ENCODE measurements at places on chromosomes 2 and 18.

- DNase-seq: no peak
These were observed 46.1 kb upstream of the UBE2F start for GRCh38 chr2:237920673-237921072.

- no peak for DNase-seq
These were observed 29.2 kb downstream of the ZNF516 start for GRCh38 chr18:76465630-76466409.

- DNase-seq: no peak
These were observed 51.0 kb upstream of the PCBP1 start for GRCh38 chr2:70036290-70036689.

DNA sequence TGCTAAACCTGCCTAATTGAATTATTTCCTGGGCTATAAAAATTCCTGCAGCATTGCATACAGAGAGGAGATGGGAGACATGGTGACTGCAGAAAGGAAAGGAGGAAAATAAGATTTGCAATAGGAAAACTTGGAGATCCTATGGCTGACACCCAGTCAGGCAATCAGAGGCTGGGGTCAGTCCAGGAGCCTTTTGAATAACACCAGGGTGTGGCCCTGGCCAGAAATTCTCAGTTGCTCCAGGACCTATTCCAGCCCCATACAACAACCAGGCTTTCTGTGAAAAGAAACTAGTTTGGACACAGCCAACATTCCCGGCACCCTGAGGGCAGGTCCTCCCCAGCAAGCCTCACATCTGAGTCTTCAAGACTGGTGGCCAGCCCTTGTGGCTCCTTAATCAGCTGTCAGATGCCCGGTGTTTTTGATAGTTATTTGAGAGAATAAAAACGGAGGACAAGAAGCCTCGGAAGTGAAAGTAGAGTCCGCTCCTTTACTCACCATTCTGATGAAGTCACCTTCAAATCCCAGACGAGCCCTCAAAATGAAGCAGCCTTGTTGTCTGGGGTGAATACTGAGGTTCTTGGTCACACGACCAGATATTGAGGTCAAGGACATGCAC lies 31.1 kb upstream of the GMCL1 start:
- peak; percentile 63 for DNase-seq

- DNase-seq: no peak
These were observed 227.7 kb upstream of the BOD1L2 start for GRCh38 chr18:56919190-56919589.

- no peak for DNase-seq
These were observed 342.2 kb downstream of the CMPK2 start for GRCh38 chr2:6523476-6523875.

GRCh38 chr18:48963586-48964470 lies 13.1 kb upstream of the SMAD7 start:
- no peak for DNase-seq

GRCh38 chr2:8211384-8211783 lies 470.5 kb upstream of the ID2 start:
- DNase-seq: no peak

- DNase-seq: no peak
These were observed 18.9 kb downstream of the SNORC start for GRCh38 chr2:232888839-232889529.

GRCh38 chr2:9527995-9528787 lies 27.4 kb downstream of the ADAM17 start:
- DNase-seq: no peak

DNA sequence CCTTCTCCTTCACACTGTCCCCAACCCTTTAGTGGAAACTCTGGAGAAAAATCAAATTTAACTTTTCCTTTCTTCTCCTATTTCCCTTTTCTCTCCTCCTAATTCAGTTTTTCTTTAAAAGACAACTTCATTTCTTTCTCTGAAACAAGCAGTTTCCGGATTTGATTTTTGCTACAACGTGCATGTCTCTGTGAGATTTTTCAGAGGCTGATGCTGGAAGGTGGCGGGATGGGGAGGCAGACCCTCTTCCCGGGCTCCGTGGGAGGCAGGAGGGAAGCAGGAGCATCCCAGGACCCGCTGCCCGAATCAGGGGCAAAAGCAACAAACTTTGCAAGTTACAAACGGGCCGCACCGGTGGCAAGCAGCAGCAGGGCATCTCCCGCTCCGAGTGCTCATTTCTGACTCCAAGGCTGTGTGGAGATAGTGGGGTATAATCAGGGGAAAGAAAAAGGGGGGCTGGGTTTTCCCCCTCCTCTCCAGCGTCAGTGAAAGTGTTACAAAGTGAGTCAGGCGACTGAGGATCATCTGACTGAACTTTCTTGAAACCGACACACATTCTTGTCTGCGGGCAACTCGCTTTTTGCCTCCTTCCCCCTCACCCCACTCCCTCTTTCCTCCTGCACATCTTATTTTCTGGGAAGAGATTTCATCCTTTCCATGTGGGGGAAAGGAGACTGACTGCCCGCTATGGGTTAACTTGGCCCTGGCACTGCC lies 6.4 kb downstream of the ZEB2 start:
- DNase-seq: no peak

DNA sequence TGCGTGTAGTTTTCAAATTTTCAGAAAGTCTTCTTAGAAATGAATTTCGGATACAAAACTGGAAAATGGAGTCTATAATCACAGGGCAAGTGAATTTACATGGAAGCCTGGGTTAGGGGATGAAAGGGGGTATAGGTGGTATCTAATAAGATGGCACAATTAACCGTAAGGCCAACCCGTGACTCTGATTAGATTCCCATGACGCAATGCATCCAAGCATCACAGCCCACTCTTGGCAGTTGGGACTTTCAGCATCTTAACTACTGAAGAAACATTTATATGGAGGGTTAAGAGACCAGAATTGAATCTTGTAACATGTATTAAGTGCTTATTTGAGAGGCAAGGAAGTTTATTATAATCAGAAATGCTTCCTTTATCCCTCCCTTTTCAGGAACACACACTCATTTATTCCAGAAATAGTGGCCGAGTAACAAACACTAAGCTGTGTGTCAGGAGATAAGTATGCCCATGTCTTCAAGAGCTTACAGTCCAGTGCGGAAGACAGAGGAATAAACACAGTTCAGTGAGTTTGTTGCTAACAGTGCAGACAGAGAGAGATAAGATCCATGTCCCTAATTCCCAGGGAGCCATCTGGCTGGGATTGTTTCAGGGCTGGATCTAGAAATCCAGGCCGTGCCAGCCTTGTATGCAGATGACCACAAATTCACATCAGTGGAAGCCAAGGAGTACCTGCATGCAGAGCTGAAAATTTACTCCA lies 151.2 kb downstream of the ANTXR1 start:
- DNase-seq: no peak

DNA sequence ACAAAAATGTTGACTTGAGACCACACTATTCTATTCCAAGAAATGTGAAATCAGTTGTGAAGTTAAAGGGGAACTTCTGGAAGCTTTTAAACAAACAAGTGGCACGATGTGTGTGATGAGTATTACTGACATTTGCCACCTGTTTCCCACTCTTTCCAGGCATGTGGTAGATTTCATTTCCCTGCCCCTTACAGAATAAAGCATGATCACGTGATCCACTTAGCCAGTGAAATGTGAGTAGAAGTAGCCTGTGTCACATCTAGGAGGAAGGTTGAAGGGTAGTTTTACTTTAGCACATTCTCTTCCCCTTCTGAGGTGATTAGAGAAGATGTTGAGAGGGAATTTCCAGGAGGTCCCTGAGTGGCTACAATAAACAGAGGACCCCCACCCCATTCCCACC lies 3.8 kb downstream of the COL4A4 start:
- DNase-seq: no peak

- no peak for DNase-seq
These were observed 20.3 kb downstream of the TGOLN2 start for GRCh38 chr2:85307527-85307897.

All from mesothelial cell of epicardium (in vitro differentiated cells).